ENCODE measurements at places on chromosomes 1 and 21.

DNA sequence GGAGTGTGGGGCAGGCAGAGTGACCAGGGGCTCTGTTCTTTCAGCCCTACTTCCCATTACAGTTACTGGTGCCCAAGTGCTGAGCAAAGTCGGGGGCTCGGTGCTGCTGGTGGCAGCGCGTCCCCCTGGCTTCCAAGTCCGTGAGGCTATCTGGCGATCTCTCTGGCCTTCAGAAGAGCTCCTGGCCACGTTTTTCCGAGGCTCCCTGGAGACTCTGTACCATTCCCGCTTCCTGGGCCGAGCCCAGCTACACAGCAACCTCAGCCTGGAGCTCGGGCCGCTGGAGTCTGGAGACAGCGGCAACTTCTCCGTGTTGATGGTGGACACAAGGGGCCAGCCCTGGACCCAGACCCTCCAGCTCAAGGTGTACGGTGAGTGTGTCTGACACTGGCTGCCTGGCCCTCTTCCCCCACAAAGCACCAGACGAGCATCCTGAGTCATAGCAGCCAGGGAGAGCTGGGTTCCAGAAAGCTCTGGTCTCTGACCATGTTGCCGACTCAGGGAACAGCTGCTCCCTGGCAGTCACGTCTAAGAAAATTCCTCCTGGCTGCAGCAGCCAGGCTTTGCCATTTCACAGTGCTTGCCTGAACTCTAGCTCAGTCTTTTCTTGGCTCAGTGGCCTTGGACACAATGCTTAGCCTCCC, 3.3 kb downstream of the SLAMF8 start:
- no peak for DNase-seq

GRCh38 chr1:40860706-40861223, 1.4 kb downstream of the CITED4 start:
- DNase-seq, result no peak

DNA sequence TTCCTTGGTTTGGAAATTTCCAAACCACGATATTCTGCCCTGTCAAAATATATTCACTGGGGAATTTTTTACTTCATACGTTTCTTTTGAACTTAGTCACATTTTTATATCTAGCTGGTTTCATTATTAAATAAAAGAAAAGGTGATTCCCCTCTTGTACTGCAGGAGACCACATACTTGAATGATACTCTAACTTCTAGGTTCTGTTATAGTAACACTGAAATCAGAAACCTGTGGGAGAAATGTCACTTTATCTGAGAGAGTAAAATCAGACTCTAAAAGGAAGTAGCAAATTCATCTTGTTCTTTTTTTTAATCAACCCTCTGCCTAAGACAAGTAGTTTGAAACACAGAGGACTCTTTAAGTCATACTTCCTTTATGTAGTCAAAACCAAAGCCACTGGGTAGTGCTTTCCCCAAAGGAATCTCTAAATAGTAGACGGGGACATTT, 34.4 kb downstream of the MRPL39 start:
- DNase-seq, result no peak

- no peak for DNase-seq
Measured at GRCh38 chr1:5994713-5995621, 2.7 kb upstream of the NPHP4 start.

DNA sequence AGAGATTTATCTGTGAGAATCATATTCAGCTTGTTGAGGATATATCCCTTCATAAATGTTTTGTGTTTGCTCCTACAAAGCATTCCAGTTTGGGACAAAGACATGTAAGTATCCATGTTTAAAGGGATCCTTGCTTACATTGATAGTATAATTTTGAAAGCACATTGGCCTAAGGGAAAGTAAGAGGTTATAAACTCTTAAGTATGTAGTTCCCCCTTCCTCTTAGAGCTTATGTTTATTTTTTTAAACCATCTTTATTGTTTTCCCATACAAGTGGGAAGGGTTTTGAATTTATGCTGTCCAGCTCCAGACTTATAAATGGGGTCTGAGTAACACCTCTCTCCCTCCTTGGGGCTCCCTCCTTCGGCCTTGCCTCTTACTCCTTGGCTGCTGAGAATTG, 481.5 kb downstream of the LMO4 start:
- DNase-seq, result no peak

DNA sequence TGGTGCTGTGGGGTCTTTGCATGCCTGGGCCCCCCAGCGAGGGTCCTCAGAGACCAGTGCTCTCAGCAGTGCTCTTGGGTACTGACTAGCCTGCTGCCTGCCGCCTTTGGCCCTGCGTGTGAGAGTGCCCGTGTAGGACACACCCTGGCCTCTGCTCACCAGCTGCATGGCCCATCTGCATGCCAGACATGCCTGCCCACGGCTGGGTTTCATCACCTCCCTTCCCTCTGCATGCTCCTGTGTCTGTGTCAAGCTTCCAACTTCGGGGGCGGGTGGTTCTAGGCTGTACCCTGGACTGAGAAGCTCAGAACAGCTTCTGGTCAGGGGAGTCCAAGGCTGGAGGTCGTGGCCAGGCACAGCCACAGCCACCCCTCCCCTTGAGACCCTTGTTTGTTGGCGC, 56.9 kb downstream of the PTPRF start:
- DNase-seq, result no peak

- no peak for DNase-seq
Measured at GRCh38 chr21:45291613-45292398, 4.1 kb upstream of the POFUT2 start.

- no peak for DNase-seq
Measured at GRCh38 chr21:32476661-32477423, 64.3 kb downstream of the EVA1C start.

DNA sequence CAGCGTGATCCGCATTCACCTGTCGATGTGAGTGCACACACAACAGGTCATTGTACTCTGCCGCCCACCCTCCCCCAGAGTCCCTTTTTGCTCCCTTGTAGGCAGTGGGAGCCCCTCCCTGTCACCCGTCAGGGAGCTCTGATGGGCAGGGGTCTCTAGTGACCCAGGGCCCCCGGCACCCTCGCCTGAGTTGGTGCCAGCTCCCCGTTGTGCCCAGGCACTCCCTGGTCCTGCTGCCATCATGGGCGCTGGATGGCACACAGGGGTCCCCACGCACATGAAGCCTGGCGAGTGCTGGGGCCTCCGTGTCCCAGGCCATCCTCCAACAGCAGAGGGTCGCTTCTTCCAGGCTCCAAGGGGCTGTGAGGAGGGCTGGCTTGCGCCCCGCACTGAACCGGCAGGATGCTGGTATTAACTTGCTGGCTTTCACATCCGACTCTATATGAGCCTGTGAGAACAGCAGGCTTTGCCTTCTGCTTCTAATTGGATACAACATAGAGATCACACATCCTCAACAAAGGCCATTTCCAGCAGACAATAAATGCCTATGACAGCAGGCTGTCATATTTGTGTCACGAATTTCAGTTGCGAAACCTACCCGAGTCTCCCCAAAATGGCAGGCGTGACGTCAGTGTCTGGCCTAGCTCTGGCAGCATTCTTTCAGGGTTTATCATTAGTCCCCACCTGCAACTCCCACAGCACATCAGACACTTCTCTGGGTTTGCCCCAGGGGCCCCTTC, 35.4 kb downstream of the KIAA1614 start:
- DNase-seq, result no peak

DNA sequence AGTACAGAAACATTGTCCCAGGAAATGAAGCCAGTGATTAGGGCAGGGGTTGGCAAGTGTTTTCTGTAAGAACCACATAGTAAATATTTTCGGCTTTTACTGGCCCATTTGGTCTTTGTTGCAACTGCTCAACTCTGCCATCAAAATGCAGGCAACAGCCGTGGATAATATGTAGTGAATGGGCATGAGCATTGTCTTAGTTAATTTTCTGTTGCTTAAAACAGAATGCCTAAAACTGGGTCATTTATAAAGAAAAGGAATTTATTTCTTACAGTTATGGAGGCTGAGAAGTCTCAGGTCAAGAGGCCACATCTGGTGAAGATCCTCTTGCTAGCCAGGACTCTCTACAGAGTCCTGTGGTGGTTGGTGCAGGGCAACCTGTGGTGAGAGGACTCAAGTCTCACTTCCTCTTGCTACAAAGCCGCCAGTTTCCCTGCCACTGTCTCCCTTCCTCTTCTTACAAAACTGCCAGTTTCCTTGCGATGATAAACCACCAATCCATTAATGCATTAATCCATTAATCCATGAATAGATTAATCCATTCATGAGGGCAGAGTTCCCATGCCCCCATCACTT, 166.4 kb downstream of the PSMG1 start:
- DNase-seq, result no peak

DNA sequence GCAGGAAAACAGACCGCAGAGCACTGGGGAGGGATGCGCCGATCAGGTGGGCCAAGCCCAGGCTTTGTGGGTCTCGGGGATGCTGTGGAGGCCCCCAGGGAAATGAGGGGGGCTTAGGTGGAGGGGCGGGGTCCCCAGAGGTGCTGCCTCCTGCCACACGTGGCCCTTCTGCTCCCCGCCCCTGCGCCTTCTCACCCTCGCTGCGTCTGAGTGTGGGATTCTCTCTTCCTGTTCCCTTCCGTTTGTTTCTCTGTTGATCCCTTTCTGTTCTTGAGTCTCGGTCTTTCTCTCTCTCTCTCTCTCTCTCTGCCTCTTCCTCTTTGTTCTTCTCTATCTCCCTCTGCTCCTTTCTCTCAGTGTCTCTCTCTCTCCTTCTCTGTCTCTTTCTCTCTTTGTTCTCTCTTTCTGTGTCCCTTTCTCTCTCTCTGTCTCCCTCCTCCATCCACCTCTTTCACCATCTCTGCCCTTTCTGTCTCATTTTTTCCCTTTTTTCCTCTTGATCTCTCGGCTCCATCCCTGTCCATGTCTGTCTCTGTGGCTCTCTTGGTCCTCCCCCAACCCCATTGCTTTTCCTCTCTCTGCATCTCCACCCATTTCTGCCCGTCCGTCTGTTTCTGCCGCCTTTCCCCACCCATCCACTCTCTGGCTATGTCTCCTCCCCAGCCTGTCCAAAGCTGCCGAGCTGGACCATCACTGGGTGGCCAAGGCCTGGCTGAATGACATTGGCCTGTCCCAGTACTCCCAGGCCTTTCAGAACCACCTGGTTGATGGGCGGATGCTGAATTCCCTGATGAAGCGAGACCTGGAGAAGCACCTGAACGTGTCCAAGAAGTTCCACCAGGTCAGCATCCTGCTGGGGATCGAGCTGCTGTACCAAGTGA, 52.4 kb upstream of the TMEM51 start:
- no peak for DNase-seq

GRCh38 chr1:170664828-170665612, 1.1 kb downstream of the PRRX1 start:
- DNase-seq, result no peak

GRCh38 chr1:199264283-199264682, 625.4 kb downstream of the PTPRC start:
- DNase-seq, result no peak

- no peak for DNase-seq
Measured at GRCh38 chr1:230250666-230251065, 175.5 kb downstream of the PGBD5 start.

GRCh38 chr21:19731251-19731650, 1267.0 kb upstream of the NCAM2 start:
- DNase-seq, result no peak

GRCh38 chr1:170369000-170369399, 163.0 kb upstream of the GORAB start:
- DNase-seq, result no peak

DNA sequence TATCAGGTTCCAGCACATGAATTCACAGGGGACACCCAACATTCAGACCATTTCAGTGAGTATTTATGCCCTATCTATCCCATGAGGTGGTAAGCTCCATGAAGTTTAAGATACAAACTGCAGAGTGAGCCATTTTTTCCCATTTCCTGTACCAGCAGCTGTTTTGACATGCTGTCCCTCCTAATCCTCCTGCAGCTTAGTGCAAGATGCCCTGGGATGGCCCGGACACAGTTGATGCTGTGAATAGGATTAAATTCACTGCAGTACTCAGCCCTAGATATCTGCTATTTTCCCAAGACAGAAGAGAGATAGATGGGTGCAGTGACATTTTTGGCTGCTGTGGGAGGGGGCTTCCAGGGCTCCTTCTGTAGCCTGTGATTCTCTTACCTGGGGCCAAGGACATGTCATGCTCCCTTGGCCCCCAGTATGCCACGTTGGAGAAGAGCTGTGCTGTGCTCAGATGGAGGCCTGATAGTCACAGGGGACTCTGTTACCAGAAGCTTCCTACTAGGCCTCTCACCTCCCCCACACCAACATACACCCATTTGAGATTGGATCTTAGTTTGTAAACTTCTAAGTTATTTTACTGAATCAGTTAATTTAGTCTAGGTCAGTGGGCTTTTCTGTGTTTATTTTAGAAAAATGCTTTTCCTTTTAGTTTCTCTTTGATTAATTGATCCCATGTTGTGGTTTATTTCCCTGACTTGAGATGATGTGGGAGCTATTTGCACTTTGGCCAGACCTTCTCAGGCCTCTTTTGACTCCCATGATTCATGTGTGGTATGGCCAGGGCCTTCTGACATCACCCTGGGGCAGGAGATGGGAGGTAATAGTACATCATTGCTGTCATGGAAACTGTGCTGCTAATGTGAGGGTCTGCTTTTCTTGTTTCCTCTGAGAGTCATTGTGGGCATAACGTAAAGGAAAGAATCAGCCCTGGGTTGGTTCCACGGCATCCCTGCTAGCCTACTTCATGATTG, 92.6 kb downstream of the ST3GAL3 start:
- no peak for DNase-seq

- DNase-seq, result no peak
Measured at GRCh38 chr1:185291652-185292051, 25.4 kb downstream of the IVNS1ABP start.
